ENCODE measurements at places on chromosomes 5 and 9. TPM values are rescaled to one million over a fixed set of nuclear protein-coding genes. Genes with fewer than 3 reads are reported as not detected.

Gene SLC44A1
- 19.5 TPM for total RNA-seq

Gene GARIN3
- not detected for total RNA-seq

Gene SHOC1
- not detected for total RNA-seq

Gene FAM200C
- total RNA-seq, result 0.86 TPM

Gene PCDHB16
- total RNA-seq, result not detected

Gene ANGPTL2
- total RNA-seq, result 0.08 TPM

Gene RRAGA
- total RNA-seq, result 51.7 TPM

Gene TMEM174
- total RNA-seq, result not detected

Gene CFAP90
- total RNA-seq, result not detected

Gene TRPM3
- not detected for total RNA-seq

Gene SH2D3C
- total RNA-seq, result 0.23 TPM

Gene BTNL9
- total RNA-seq, result not detected

Gene TXNDC8
- not detected for total RNA-seq

Gene CER1
- total RNA-seq, result not detected

Gene DRD1
- not detected for total RNA-seq

Gene SH3RF2
- 25.8 TPM for total RNA-seq

Gene PHF24
- total RNA-seq, result 0.27 TPM

Gene UNC13B
- total RNA-seq, result 15.3 TPM

Gene CDH9
- total RNA-seq, result not detected

All from hair follicular keratinocyte (primary cell).